HS-5 (cell line): ENCODE measurements at places on chromosomes 1 and 21.

- DNase-seq, result no peak
Measured at GRCh38 chr1:220702733-220703270, 12.6 kb downstream of the C1orf115 start.

- no peak for DNase-seq
Measured at GRCh38 chr1:76595024-76595423, 272.3 kb upstream of the ST6GALNAC5 start.

DNA sequence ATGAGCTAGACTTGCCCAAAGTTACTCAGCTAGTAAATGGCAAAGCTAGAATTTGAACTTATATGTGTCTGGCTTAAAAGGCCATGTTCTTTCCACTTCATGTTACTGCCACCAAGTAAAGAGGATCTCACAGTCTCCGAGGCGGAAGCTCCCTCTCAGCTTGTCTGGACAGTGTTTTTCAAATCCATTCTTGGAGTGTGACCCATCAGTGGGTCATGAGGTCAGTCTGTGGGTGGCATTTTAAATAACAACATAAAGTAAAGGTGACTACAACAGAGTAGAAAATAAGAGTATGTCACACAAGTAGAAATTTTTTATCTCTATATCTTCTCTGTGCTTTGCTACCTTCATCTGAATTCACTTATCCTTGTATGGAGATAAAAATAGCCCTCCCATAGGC lies 3.2 kb upstream of the HMGB4 start:
- no peak for DNase-seq

GRCh38 chr21:34737115-34737514 lies 68.3 kb downstream of the CLIC6 start:
- DNase-seq, result no peak

- DNase-seq, result no peak
Measured at GRCh38 chr21:46517361-46517760, 58.7 kb downstream of the DIP2A start.

DNA sequence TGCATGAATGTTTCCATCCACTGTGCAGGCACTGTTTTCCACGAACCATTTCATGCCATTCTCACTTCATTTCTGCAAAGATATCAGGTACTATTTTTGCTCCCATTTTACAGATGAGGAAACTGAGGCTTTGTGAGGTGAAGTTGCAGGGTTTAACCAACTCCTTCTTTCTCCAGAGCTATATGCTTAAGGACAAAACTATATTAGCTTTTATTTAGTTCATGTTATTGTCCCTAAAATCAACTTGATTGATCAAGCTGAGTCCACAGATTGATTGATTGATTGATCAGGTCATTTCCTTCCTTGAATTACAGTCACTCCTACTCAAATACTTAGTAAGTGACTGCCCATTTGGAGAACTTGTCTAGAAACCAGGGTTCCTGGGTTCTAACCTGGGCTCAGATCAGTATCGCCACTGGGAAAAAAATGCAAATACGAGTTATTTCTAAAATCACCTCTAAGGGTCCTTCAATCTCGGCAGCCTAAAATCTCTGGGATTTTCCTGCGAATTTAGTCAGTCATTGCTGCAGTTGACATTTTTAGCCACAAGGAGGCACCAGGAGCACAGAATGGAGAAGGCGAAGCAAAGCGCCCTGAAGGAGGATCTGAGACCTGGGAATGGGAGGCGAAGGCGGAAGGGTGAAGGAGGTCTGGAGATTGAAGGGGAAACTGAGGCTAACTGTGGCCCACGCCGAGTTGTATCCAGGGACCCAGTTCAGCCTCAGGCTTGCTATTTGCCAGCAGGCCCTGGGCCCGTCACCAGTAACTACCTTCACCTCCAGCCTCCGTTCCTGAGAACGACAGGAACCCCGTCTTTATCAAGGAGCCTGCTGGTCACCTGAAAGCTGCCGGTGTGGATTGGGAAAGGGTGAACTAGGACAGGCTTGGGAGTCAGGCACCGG lies 14.3 kb upstream of the MUL1 start:
- peak; percentile 64 for DNase-seq

- DNase-seq, result no peak
Measured at GRCh38 chr21:21030311-21030710, 32.1 kb downstream of the NCAM2 start.

DNA sequence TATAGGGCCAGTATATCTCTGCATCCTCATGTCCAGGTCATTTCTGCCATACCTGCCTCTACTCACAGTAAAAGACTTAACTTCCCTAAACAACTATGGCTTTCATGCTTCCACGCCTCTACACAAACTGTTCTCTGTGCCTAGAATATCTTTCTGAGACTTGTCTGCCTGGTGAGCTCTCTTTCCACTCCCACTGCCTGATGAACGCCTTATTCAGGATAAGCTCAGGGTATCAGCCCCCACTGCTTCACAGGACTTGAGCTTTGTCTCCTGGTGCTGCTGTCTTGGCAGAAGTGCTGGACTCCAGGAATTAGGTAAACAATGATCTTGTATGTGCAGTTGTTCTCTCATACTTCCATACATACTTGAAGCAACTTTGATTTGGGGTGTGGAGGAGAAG lies 4.8 kb upstream of the DDX20 start:
- no peak for DNase-seq

DNA sequence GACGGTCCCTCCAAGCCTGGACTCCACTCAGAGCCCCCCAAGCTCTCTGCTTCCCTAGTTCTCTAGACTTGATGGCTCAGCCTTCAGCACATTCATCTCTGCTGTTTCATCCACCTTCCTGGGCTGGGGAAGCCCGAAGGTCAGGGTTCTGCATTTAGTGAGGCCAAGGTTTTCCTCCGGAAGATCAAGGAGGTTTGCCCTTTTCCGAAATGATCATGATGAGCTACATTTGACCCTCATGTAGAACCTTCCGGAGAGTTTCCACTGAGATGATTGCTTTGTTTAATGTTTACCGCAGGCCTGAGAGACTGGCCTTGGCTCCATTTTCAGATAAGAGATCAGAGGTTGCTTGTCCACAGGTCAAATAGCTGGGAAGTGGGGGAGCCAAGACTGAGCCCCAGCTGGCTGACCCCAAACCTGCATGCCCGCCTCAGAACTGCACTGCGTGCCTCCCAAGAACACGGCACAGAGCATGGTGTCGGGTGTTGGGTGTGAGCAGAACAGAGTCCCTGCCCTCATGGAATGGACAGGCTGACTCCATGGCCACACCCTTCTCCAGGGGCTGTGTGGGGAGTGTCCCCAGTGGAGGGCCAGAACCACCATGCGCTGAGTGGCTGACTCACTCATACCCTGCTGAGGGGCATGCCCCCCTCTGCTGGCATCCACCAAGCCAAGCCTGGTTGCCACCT lies 200.8 kb upstream of the TMEM51 start:
- DNase-seq, result no peak

- DNase-seq, result no peak
Measured at GRCh38 chr1:152442765-152443164, 28.7 kb upstream of the CRNN start.

- DNase-seq, result no peak
Measured at GRCh38 chr1:178407215-178407614, 89.5 kb downstream of the CLEC20A start.

DNA sequence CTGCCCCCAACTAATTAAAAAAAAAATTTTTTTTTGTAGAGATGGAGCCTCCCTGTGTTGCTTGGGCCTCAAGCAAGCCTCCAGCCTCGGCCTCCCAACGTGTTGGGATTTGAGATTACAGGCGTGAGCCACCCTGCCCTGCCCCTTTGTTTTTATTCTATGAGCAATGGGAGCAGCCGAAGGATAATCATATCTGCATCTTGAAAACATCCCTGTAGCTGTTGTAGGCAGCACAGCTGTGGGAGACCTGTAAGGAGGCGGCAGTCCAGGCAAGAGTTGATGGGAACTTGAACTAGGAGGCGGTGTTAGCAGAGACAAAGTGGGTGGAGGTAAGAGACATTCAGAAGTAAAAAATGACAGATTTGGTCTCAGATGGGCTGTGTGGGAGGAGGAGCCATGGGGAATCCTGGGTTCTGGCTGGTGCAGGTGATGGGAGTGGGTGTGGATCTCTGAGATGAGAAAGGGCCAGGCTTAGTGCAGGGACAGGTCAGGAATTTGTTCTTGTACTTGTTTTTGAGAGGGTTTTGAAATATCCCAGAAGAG lies 31.3 kb downstream of the STUM start:
- DNase-seq, result no peak

GRCh38 chr1:95437011-95437410 lies 203.0 kb downstream of the RWDD3 start:
- DNase-seq, result no peak

DNA sequence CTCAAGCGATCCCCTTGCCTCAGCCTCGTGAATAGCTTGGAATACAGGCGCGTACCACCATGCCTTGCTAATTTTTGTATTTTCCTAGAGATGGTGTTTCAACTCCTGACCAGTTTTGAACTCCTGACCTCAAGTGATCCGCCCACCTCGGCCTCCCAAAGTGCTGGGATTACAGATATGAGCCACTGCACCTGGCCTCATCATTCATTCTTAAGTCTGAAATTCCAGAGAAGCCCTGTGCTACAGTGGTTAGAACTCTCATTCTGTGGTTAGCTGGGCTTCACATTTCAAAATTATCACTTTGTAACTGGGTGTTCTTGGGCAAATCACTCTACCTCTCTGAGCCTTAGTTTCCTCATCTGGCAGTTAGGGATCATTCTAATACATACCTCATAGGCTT lies 86.1 kb upstream of the POU3F1 start:
- no peak for DNase-seq

DNA sequence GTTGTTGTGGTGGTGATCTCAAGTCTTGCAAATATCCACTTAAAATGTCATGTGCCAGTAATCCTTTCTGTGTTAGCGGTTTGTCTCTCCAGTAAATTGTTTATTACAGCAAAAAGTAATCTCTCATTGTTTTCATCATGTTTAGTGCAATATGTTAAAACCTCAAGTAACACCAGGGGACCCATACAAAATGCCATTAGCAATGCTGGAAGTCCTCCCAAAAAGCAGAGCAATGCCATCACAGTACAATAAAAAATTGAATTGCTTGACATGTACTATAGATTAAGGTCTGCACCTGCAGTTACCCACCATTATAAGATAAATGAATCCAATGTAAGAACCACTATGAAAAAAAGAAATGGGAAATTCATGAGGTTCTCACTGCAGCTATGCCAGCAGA lies 1606.5 kb downstream of the BRINP3 start:
- no peak for DNase-seq

DNA sequence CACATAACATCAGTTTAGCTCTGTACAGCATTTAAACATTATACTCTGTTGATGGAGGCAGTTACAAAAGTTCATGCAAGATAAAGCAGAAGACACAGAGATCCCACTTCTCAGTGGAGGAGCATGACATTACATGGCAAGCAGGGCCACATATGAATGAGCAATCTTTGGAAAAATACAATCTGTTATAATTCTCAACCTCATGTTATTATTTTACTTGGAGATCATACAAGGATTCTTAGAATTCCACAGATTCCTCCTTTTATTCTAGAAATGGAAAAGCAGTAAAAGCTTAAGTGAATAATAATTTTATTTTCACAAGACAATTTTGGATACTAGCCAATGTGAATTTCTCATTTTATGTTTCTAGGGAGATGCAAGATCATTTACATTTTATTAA lies 66.6 kb downstream of the IFI44 start:
- DNase-seq, result peak; percentile 38
